ENCODE measurements at places on chromosomes 1 and 21.

DNA sequence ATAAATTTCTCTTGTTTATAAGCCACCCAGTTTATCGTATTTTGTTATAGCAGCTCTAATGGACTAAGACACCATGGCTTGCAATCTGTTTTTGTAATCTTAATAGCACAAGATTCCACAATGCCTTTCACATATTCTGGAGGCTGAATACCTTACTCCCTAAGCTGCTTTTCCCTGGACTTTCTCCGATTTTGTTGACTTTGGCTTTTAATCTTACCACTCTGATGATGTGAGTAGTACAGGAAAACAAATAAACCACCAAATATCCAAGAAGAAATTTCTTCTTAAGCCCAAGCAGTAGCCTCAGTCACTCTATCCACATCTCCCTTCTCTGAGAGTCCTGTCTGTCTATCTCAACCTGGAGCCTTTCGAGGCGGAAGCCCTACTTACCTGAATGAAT, 838.6 kb downstream of the LTN1 start:
- no peak for DNase-seq

GRCh38 chr1:14773396-14774025, 175.0 kb downstream of the KAZN start:
- DNase-seq: no peak

- DNase-seq: no peak
These were observed 180.6 kb downstream of the PLA2G4A start for GRCh38 chr1:187009320-187009719.

GRCh38 chr1:155801149-155801548, 55.9 kb downstream of the GON4L start:
- no peak for DNase-seq

GRCh38 chr1:78286686-78287085, 204.1 kb upstream of the PTGFR start:
- DNase-seq: no peak

GRCh38 chr21:37700641-37701202, 215.5 kb downstream of the KCNJ6 start:
- no peak for DNase-seq

DNA sequence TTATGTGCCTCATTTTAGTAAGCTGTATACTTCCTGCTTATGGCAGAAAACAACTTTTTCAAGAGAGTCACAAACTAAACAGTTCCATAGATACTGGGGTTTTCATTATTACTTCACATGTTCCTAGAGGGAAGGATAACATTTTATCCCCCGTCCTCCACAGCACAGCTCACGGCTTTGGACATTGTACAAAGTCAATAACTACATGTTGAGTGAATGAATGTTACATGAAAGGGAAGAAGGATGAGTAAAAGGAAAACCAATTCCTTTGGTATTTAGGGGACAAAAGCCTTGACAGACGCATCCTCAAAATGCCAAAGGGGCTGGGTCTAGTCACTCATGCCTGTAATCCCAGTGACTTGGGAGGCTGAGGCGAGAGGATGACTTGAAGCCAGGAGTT, 14.8 kb downstream of the PI4KB start:
- no peak for DNase-seq

GRCh38 chr21:37461479-37461878, 94.9 kb downstream of the DYRK1A start:
- no peak for DNase-seq
